ENCODE measurements at places on chromosomes 6 and 20.

- no peak for DNase-seq
These were observed 73.2 kb downstream of the QRSL1 start for GRCh38 chr6:106702451-106703110.

GRCh38 chr6:44002067-44002592, 125.1 kb downstream of the MRPL14 start:
- DNase-seq: peak; percentile 18

GRCh38 chr20:43507150-43508080, at the start of gene L3MBTL1:
Gene L3MBTL1 (plus strand): TSS chr20:43507697. CDS start chr20:43513504, 5,807 bp downstream.
- DNase-seq: peak; percentile 71

- no peak for DNase-seq
These were observed 40.5 kb downstream of the TGM6 start for GRCh38 chr20:2421247-2421646.

- DNase-seq: no peak
These were observed 131.8 kb downstream of the VEGFA start for GRCh38 chr6:43901733-43902230.

DNA sequence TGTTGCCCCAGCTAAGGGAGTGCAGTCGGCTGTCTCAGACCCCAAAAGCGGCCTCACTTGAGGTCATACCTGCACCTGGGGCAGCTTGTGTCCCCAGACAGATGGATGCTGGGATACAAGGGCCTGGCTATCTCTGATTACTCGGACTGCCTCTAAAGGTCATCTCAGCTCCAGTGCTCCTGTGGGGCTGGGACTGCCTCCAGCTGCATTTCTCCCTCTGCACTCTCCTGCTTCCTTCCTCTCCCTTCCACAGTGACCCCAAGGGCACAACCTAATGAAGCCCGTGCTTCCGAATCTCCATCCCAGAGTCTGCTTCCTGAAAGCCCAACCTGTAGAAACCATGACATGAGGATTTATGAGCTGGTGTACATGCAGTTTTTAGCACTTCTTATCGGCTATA, 22.8 kb upstream of the OCSTAMP start:
- no peak for DNase-seq

DNA sequence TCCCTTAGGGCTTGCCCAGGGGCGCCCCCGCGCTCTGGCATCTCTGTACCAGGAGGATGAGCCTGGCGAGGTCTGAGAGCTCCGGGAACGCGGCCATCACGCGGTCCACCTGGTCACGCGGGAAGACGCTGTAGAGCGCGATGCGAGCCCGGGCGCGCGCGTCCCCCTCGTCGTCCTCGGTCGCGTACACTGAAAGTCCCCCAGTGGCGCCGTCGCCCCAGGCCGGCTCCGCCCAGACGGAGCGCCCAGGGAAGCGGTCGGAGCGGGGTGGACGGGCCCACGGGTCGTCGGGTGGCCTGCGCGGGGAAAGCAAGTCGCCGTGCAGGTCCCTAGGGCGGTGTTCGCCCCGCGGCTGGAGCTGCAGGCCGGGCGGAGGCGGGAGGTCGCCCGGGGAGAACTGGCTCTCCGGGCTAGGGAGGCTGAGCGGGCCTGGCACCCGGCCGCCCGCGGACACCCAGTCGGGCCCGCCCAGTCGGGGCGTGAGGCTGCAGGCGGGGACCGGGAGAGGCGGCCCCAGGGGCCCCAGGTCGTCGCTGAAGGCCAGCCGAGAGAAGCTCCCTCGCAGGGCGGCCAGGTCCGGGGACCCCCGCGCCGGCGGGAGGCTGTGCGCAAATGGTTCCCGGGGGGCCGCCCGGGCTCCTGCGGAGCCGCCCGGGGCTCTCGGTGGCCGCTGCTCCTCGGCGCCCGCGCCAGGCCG, 34.0 kb downstream of the ZC3H12D start:
- peak; percentile 16 for DNase-seq

DNA sequence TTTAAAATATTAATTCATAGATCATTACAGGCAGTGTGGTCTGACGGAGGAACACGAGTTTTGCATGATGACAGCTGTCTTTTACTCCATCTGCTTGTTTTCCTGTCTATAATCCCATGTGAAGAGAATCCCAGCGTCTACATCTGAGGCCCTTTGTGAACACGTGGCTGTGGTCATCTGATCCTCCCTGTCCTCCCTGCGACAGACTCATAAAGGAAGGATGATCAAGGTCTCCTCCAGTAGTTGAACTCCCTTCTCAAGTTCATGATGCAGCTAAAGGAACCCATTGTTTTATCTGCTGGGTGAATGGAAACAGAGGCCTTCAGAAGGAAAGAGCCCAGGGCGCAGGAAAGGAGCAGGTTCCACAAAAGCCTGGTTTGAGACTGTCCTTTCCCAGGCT, 435.8 kb upstream of the JARID2 start:
- DNase-seq: no peak

GRCh38 chr6:37005827-37006567, 542 bp downstream of the FGD2 start:
- DNase-seq: no peak

GRCh38 chr6:140090871-140091270, 716.4 kb upstream of the CITED2 start:
- DNase-seq: no peak

DNA sequence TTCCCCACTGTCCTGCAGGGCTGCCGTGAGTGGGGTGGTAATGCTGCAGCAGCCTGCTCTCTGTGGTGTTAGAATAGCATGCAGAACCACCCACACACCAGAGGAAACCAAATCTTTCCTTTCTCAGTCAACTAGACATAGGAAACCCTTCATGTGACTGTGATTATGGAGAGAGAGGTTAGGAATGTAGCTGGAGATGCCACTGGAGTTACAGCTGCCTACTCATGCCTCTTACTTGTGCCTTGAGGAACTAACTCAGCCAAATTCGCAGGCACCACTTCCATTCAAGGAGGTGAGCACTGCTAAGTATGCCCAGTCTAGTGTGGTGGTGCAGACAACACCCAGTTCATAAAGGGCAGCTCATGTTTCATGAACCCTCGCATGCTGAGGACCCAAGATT, 27.4 kb downstream of the MUC22 start:
- DNase-seq: no peak

DNA sequence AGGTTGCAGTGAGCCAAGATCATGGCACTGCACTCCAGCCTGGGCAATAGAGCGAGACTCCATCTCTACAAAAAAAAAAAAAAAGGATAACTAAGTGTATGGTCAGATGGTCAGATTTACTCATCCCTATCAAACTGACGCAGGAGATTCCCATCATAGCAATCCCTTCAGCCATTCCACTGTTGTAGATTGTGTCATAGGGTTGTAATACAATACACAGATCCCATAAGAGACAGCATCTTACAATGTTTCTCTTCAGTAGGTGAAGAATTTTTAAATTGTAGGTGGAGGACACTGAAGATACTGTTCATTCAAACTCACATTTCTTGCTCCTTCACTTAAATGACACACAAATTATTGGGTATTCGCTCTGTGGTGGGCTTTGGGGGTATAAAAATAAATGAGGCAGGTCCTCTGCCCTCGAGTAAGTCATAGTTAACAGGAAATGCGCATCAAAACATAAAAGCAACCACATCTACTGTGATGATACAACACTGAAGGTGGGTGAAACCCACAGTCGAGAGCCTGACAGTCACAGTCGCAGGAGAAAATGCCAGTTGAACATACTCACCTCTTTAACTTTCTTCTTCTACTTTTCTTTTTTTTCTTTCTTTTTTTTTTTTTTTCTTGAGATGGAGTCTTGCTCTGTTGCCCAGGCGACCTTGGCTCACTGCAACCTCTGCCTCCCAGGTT, 205.5 kb downstream of the ZNF217 start:
- no peak for DNase-seq

GRCh38 chr6:52157301-52157941, 28.8 kb upstream of the IL17A start:
- DNase-seq: no peak

- DNase-seq: no peak
These were observed 5.6 kb upstream of the HTR1B start for GRCh38 chr6:77468939-77469338.

- DNase-seq: no peak
These were observed 189.2 kb downstream of the TBXT start for GRCh38 chr6:165978476-165978875.

- no peak for DNase-seq
These were observed 87.9 kb downstream of the ARID1B start for GRCh38 chr6:156865019-156865629.

GRCh38 chr20:44208770-44209169, 1.8 kb downstream of the OSER1 start:
- no peak for DNase-seq

DNA sequence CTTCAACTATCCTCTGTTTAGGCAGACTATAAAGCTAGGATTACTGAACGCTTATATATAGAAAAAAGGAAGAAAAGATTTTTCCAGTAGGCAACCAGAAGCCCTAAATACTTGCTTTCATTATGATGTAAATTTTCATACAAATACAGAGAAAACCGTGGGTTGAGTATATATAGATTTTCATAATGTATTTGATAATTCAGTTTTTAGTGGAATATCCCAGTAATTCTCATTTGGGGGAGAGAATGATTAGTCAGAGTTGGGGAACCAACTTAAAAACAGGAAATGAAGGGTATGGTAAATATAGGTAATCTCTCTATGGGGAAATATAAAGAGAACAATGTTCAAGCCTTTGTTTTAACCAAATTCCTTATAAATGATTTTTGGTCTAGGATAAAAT, 154.0 kb upstream of the CITED2 start:
- DNase-seq: no peak

- peak; percentile 22 for DNase-seq
These were observed 12.7 kb upstream of the EFHC1 start for GRCh38 chr6:52407467-52407866.

- DNase-seq: no peak
These were observed 14.2 kb downstream of the SEC63 start for GRCh38 chr6:107943626-107944439.

DNA sequence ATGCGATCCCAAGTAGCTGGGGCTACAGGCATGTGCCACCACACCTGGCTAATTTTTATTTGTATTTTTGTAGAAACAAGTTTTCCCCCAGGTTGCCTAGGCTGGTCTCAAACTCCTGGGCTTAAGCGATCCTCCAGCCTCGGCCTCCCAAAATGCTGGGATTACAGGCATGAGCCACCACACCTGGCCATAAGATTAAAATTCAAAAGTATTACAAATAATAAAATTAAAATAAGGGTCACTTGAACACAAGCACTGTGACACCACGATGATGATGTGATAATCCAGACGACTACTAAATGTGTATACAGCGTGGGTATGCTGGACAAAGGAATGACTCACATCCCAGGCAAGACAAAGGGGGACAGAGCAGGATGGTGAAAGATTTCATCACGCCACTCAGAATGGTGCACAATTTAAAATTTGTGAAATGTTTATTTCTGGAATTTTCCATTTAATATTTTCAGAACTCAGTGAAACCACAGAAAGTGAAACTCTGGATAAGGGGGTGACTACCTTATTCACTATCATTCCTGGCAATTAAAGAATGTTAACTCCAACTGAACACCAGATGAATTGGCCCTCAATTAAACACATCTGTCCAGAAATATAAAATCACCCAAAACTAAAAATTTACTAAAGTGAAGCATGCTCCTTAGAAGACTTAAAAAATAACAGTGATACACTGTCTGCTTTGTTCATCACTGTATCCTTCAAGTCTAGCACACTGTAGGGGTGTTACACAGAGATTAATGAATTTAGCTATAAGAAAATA, 13.1 kb downstream of the B4GALT5 start:
- no peak for DNase-seq

DNA sequence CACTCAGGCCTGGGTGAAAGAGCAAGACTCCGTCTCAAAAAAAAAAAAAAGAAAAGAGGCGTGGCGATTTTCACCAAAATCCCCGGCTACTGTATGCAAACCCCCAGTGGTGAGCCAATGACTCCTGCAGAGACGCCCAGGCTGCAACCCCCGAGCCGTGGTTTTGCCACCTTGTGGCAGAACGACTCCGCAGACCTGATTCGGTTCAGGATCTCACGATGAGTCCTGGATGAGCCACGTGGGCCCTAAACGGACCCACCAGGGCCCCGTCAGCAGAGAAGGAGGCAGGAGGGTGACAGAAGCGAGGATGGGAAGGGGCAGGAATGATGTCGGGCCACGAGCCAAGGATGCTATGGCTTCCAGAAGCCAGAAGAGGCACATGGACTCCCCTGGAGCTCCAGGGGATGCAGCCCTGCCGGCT, 42.5 kb downstream of the SLC2A4RG start:
- DNase-seq: no peak

- no peak for DNase-seq
These were observed 49.1 kb downstream of the UTRN start for GRCh38 chr6:144334150-144334708.

GRCh38 chr20:3521852-3522740, 51.3 kb downstream of the ATRN start:
- no peak for DNase-seq

- DNase-seq: no peak
These were observed 723 bp downstream of the MANEA start for GRCh38 chr6:95578106-95578410.

DNA sequence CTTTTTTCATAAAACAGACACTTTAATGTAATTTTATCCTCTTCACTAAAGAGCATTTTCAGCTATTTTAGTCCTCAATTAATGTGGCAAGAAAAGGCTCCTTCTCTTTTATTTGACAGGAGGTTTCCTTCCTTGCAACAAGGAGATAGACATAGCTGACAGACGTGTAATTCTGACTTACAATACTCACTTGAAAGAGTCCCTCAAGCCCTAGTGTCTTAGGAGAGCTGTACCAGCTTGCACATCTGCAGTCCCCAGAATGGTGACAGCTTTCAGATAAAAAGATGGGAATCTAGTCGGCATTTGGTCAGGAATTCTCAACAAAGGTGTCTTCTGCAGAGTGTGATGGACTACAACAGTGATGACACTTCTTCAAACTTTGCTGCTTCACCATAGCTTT, 603.7 kb upstream of the PTCHD4 start:
- DNase-seq: no peak

DNA sequence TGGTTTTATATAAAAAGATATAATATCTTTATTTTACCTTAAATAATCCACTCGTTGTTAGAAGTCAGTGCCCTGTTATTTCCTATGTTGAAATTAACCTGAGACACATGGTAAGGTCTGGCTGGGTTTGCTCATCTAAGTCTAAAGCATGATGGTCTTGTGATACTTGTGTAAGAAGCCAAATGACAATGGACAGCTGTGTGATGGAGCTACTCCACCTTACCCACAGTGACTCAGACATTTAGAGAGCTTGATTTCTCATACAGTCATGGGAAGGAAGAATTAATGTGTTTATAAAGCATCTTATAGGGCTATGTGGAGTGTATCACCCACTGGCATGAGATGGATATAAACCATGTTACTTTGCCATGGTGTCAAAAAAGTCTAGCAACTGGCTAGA, 11.7 kb downstream of the CTCFL start:
- DNase-seq: no peak

- no peak for DNase-seq
These were observed 37.5 kb downstream of the PTK7 start for GRCh38 chr6:43113431-43114260.

DNA sequence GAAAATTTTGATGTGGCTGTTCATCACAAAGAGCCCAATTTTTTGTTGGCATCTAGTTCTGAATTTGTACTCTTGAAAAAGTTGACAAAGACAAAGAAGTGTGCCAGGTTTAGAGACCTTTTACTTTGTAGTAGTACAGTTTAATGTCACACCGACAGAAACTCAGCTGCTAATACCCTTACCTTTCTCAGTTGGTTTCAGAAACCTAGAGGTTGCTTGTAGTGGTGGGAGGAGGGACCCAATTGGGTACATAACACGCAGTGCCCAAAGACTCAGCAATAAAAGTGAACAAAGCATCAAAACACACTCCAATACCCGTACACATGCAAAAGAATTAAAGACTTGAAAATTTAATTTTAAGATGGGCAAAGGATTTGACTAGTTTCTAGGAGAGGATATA, 203.7 kb downstream of the CDKAL1 start:
- no peak for DNase-seq
